ENCODE measurements at places on chromosomes 11 and 22.

DNA sequence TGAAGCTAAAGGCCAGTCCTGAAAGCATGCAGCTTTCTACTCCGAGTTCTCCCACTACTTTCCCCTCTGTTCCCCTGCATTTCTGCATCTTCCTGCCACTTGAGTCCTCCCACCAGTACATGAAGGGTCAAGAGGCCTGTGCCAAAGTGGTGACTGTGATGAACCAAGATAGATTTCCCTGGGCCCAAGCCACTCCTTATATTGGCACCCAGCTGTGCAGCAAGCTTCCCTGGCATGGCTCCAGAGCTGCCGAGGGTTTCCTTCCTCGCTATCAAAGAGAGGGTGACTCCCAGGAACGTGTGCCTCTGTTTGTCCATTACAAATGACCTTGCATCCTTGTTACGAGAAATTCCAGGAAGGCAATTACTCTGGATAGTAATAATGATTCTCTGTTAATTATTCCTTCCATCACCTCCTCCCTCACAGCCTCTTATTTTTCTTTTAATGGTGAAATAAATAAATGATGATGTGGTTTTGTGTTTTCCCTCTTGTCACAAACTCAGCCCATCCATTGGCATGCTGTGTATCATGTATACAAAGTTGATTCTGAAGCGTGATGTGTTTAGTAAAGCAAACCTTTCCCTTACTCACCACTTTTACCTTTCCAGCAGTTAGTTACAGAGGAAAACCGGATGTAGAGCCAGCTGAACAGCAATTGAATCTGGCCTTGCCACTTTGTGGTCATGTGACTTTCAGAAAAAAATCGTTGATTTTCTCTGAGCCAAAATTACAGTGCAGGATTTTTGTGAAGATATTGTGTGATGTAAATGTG lies 8.3 kb downstream of the SRSF8 start:
- DNase-seq, result no peak

GRCh38 chr22:20889025-20889704 lies 28.0 kb upstream of the CRKL start:
- no peak for DNase-seq

DNA sequence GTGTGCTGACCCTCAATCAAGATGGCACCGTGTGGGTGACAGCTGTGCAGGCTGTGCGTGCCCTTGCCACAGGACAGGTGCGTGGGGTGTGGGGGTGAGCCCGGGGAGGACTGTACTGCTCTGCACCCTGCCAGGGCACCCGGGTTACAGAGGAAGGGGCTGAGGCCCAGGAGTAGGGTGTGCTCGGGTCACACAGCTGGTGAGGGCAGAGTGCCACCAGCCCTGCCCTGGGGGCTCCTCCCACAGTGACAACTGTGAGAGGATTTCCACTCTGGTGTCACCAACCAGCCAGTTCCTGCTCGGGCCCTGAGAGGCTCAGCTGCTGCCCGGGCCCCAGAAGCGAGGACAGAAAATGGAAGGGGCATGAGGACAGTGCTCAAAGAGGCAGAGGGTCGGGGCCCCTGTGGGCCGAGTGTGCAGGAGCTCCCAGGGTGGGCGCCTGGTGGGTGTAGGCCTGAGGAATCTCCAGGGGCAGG lies 20.5 kb downstream of the TRMU start:
- no peak for DNase-seq

GRCh38 chr11:107916671-107917241 lies 11.5 kb upstream of the RAB39A start:
- DNase-seq, result no peak

DNA sequence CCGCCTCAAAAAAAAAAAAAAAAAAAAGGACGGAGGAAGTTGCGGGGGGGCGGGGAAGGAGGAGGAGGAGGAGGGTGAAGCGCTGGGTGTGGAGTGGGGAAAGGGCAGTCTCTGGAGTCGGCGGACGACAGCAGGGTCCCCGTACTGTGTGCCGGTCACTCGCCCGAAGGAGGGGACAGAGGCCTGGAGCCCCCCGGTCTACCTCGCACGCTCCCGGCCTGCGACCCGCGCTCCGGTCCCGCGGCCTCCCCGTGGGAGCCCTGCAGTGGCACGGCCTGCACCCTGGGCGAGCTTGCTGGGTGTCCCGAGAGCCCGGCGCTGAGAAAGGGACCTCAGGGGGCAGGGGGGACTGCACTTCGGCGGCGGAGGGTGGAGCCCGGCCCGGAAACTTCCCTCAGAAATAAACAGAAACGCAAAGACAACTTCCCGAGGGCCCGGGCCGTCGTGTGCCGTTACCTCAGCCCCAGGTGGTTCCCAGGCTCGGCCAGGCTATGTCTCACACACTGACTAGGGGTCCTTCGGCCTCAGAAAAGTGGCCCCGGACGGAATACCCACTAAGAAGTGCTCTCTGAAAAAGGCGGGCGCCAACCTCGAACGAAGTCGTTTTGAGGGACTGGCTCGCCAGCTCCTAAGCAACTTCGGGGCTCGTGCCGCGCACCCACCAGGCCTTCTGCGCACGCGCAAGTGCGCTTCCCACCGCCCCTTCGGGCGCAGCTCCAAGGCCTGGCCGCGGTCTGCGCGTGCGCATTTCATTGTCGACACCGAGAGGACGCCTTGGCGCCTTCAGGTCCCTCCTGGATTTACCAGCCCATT lies at the start of gene MAJIN:
Gene MAJIN (minus strand): TSS at position 688 of the 813 bp plus-strand sequence. CDS start 12,703 bp downstream, outside the sequence.
- DNase-seq, result peak; percentile 77

DNA sequence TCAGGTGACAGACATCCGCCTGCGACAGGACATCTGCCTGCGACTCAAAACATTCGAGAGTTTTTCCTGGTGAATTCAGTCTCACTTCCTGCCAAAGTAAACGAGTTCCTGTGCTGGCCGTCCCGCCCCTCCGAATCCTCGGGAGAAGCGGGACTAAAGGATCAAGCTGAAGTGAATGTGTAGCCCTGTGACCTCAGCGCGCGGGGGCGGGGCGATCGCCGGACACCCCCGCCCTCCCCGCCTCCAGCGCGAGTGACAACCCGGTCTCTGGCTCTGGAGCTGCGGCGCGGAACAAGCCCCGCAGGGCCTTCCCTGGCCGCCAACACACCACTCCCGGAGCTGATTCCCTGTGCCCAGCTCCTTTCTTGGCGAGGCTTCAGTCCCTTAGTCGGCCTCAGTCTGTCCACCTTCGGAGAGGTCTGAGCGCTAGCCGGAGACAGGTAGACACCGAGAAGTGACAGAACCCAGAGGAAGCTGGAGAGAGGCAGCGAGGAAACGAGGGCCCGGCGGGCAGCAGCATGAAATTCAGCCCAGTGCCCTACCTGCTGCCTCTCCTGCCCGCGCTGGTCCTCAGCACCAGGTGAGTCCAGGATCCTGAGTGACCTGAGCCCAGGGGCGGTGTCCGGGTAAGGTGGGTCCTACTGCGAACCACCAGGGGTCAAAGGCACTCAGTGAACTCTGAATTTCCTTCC lies 766.4 kb upstream of the LUZP2 start:
- DNase-seq, result no peak

GRCh38 chr11:126345759-126346585 lies 9.5 kb upstream of the ST3GAL4 start:
- DNase-seq, result no peak

DNA sequence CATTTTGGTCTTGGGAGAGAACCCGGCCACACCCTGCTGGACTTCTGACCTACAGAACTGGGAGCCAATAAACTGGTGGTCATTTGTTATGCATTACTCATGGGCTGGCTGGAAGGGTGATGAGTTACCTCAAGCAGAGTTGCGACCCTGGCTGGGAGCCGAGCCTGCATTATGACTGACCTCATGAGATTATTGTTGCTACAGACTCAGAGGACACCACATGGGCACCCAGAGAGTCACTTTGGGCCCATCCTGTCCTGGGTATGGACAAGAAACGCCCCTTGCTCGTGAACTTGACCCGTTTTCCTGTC lies 531.7 kb downstream of the TBC1D22A start:
- DNase-seq, result no peak

DNA sequence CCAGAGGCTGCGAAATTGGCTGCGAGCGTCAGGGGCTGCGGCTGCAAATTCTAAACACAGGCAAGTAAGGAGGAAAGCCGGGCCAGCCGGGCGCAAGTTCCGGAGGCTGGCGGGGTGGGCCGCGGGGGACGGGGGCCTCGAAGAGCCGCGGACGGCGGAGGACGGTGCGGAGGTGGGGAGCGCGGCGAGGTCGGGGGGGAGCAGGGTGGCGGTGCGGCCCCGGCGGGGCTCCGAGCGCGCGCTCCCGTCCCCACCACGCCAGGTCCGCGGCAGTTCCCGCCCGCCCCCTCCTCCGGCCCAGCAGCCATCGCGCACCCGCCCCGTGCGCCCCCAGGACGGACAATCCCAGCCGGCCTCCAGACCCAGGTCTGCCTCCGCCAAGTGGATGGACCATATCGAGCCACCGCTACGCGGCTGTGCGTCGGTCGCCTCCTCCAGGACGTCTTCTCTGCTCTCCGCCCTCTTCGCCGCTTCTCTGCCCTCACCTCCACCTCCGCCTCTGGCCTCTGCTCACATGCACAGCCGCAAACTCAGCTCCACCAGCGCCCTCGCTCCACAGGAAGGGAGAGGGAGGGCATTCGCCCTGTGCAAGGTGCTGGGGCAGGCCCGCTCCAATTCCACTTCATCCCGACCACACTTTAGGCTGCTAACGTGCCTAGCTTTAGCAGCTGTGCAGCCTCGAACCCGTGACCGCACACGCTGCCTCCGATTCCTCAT lies 7.2 kb downstream of the ELFN2 start:
- DNase-seq, result no peak

DNA sequence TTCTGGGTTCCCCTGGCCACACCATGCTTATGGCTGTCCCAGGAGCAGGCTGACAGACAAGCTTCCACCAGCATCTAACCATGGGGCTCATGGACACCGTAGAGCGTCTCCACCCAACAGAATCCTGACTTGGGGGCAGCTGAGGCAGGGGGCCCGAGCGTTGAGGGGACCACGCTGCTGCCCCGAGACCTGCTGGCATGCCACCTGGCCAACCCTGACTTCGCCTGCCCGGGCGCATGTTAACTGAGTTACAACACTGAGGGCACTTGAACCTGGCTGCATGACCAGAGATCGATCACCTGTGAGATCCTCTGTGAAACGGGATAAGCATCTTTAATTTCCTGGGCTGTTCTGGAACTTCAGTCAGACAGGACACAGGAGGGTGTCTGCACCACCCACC lies 13.7 kb downstream of the PPM1F start:
- DNase-seq, result no peak

DNA sequence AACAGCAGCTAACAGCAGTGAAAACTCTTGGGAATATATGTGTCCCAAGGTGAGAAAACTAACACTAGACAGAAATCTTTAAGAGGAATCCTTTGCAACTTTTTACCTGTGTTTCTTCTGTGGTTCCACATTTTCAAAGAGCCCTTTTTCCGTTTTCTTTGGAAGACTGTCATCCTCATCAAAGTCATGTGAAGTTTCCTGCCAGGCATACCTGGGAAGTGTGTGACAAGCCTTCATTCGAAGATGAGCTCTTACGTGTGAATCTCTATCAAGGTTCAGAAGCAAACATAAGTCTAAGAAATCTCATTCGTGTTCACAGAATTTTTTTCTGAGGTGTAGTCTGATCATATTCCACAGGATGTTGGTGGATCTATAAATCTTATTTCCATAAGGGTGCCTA lies 330.6 kb upstream of the MPPED2 start:
- no peak for DNase-seq

DNA sequence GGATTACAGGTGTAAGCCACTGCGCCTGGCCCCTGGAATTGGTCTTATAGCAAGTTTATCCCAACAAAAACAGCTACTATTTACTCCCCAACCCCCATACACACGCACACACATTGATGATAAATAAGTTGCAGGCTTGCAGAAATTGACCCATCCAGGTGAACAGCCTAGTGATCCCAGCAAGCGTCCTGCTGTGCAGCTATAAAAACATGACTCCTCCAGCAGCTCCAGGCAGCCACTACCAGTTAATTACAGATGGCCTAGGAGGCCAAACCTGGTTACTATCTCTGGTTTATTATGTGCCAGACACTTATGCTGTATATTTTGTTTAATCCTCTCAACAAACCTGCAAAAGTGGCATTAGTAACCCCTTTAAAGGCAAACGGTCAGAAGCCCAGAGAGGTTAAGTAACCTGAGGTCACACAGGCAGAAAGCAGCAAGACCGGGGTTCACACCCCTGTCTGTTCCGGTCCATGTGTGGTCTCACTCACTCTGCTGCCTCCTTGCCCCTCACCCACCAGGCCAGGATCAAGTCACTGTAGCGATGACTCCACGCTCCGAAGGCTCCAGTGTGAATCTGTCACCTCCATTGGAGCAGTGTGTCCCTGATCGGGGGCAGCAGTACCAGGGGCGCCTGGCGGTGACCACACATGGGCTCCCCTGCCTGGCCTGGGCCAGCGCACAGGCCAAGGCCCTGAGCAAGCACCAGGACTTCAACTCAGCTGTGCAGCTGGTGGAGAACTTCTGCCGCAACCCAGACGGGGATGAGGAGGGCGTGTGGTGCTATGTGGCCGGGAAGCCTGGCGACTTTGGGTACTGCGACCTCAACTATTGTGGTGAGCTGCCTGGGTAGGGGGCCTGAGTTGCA lies 6.6 kb downstream of the F2 start:
- no peak for DNase-seq

GRCh38 chr11:32584921-32585320 lies 1.3 kb downstream of the EIF3M start:
- DNase-seq, result no peak

- DNase-seq, result no peak
Observed at GRCh38 chr11:14980854-14981253, 8.7 kb upstream of the CALCA start.

GRCh38 chr11:31996159-31996881 lies 94.6 kb upstream of the RCN1 start:
- no peak for DNase-seq

- no peak for DNase-seq
Observed at GRCh38 chr22:32814285-32814860, 12.9 kb downstream of the TIMP3 start.

- DNase-seq, result no peak
Observed at GRCh38 chr22:43431808-43432554, 20.2 kb downstream of the MPPED1 start.

DNA sequence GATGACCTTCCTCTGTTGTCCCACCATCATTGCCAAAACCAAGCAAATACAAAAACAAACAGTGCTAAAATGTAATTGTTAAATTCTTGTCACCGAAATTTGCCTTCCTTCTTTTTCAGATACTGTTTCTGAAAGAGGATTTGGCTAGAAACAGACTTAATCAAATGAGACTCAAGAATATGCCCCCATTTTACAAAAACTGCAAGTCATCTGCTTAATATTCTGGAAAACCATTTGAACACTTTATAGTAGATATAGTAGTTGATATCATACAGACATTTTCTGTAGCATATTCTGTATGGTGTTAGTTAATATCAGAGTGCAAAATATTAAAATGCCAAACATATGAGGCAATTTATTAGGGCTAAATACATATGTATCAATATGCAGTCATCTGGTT lies 3.5 kb downstream of the OR5M1 start:
- DNase-seq, result no peak

DNA sequence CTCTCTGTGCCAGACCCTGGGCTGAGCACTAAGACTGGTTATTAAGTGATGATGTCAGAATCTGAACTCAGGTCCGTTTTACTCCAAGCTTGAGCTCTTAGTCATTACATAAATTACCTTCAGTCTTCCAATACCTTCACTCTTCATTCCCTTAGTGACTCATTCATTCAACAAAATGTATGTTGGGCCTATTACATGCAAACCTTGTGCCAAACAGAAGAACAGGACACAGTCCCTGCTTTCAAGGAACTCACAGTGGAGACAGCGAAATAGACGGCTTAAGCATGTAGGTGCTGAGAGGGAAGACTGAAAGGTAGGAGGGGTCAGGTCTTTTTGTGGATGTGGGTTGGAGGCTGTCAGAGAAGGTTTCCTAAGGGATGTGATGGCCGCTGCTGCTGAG lies 3.3 kb downstream of the KCTD14 start:
- no peak for DNase-seq

All from stimulated activated CD8-positive, alpha-beta memory T cell treated with anti-CD3 and anti-CD28 coated beads, Interleukin-7, amount 100 ng/mL, for 1 hour (primary cell).